ENCODE measurements at places on chromosomes 12 and 14.

GRCh38 chr12:43861015-43861839, 25.3 kb downstream of the TMEM117 start:
- no peak for DNase-seq

DNA sequence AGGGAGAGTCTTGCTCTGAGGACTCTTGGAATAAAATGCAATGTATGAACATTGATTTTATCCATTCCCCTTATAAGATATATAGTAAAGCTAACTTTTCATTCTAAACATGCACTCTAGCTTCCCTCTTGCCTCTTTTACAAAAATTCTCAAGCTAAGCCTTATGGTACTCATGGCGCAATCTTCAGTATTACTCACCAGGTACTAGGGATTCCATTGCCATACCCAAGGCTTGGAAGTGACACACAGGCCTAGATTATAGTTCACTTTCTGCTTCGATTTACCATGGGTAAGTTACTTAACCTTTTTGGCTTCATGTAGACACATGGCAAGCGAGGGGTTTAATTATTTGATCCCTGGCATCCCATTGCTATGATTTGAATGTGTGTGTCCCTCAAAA, 331.5 kb downstream of the LRIG3 start:
- no peak for DNase-seq

- DNase-seq, result no peak
These were observed 46.5 kb upstream of the SAV1 start for GRCh38 chr14:50714450-50715073.

DNA sequence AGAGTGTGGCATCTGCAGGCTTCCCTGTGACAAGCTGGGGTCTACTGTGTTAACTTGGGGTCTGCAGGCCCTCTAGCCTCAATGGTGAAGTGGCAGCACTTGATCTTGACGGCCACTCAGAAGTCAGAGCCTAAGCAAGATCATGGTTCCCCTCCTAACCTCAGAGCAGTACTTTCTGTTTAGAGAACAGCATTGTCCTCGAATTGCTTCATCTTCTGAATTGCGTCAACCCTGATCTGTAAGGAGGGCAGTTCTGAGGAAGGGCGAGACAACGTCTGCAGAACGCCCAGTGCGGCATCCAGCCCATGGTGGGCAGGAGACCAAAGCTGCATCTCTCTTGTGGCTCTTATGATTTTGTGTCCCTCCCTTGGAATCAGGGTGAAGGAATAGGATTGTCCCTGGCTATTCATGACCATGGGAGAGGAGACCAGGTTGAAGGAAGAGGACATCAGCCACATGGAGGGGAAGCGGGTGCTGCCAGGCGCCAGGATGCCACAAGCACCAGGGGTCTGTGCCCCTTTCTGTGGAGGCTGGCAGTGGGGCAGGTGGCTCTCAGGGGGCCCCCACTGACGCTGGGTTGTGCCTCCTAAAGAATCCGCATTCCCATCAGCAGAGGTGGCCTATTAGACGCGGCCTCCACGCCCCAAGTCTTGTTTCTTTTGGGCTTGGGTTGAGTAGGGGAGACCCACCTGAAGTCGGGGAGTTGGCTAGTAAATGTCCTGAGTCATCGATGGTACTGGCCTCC, 2.2 kb downstream of the SERPINA9 start:
- peak; percentile 69 for DNase-seq

- DNase-seq, result peak; percentile 11
These were observed 44.0 kb downstream of the ARMH4 start for GRCh38 chr14:58107947-58108552.

GRCh38 chr14:49617852-49618519, 2.4 kb downstream of the RPL36AL start:
- no peak for DNase-seq

- no peak for DNase-seq
These were observed 23.3 kb downstream of the MDM2 start for GRCh38 chr12:68831272-68831671.

- DNase-seq, result peak; percentile 3
These were observed 31.7 kb downstream of the ANO4 start for GRCh38 chr12:100826323-100826722.

GRCh38 chr14:102523200-102523568, 13.6 kb upstream of the ANKRD9 start:
- no peak for DNase-seq

GRCh38 chr12:53670308-53670707, 5.6 kb downstream of the ATP5MC2 start:
- DNase-seq, result no peak

GRCh38 chr14:26935733-26936132, 337.9 kb upstream of the NOVA1 start:
- DNase-seq, result no peak

DNA sequence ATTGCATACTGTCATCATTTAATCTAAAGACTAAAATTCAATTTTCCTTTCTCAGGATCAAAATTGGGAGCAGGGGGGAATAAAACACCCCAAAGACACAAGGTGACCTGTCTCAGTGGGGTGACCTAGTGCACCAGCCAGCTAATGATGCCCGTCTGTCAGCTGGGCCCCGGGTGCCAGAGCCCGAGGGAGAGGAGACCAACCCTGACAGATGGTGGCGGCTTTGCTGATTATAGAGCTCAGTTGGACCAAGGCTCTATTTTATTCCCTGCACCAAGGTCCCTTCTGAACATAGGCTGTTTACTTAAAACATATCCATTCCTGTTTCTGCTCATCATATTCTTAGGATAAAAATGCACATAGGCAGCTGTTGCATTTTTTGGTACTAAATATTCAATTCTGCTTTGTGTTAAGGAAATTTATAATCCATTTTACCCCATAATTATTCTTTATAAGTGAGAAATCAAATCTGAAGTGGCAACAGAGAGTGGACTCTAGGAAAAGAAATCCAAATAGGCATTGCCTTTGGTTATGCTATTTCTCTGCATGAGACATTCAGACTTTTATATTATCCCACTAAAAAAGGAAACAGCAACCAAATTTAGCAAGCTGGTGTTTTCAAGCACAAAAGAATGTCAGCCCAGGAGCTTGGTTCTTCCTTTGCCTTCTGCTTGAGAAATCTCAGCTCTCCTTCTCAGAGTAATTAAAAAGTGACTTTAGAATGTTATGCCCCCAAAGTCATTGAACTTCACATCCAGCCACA, 96.8 kb upstream of the IFNG-AS1 start:
- no peak for DNase-seq

DNA sequence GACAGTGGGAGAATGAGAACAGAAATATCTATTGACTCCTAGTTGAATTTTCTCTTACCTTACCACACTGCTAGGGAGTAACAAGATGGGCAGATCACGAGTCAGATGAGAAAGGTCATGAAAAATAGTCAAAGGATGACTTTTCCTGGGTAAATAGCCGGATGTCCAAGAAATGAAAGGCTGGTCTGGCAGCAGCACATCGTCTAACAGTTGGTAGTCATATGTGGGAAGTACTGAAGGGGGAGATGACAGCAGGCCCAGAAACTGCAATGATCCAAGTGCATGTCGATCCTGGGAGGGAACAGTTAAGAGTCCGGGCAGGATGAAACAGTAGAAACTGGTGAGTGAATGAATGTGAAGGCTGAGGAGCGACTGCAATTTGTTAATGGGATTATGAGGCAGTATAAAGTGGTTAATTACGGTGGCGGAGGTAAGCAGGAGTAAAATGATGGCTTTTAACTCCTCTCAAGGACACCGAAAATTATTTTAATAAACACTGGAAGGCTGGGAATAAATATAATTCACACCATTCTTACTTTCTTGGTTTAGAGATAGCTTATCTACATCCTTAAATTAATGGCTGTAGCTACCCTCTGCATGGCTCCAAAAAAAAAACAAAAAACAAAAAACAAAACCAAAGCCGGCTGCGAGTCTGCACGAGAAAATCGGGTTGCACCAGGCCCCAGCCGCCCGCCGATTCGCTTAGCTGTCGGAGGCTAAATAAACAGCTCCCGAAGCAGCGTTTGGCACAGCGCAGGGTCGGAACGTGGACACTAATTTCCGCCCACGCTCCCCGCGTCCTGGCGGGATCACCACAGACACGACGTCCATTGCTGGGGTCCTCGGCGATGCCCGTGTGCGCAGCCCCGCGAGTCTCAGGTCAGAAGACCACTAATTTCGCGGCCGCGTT, 1.0 kb upstream of the ERC1 start:
- peak; percentile 50 for DNase-seq

- peak; percentile 43 for DNase-seq
These were observed 49.6 kb upstream of the RASSF3 start for GRCh38 chr12:64560396-64561301.

DNA sequence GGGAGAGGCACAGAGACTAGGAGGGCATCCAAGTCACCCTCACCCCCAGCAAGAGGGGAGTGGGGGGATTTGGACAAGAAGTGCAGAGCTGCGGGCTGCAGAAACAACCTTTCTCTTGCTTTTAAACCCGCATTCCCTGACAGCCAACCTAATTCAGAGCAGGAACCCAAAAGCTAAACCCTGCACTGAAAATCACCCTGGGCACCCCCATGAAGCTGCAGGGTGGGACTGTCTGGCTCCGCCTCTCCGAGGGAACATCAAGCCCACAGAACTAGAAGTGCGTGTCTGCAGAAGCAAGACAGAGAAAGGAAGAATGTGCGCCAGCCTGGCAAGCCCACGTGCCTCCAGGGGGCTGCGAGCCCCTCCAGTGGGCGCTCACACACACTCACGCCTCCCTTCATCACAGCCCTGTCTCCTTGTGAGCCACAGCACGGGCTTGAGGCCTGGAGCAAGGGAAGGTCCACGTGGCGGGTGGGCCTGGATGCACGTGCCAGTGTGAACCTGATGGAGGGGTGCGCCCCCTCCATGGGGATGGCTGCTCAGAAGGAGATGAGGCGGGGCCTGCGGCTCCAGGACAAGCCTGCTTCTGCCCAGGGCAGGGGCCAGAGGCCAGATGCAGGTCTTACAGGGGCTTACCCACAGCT, 27.8 kb upstream of the PNMA1 start:
- peak; percentile 49 for DNase-seq

GRCh38 chr12:44618946-44619345, 257.2 kb downstream of the NELL2 start:
- no peak for DNase-seq

GRCh38 chr12:93667672-93668071, 9.5 kb upstream of the CRADD start:
- no peak for DNase-seq

DNA sequence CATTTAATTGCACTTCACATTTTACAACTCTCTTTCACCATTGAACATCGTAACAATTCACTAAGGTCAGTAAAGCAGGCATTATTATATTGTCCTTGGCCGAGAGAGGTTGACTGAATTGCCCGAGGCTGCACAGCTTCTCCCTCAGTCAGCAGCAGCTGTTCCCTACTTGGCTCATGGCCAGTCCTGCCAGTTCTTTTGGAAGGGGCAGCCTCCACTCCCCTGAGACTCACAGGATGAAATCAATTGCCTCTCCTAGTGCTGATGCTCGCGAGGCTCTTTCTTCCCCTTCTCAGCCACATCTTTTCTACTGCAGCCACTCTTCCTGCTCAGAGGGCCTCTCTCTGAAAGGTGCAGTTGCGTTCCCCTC, 79.9 kb upstream of the KCNA1 start:
- no peak for DNase-seq

GRCh38 chr14:66105815-66106214, 380.4 kb upstream of the CCDC196 start:
- no peak for DNase-seq

DNA sequence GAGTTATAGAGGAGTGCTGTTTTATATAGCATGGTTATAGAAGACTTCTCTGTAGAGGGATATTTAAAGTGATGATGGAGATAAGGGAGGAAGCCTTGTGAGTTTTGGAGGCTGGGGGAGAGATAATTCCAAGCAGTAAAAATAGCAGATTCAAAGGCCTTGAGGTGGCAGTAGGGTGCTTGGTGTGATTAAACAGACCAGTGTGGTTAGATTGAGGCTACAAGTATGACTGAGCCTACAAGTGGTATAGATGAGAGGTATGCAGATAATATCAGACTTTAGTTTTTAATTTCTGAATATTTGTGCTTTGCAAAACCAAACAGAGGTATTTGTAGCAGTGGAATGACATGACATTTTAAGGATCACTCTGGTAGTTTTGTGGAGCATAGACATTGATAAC, 20.3 kb downstream of the FANCM start:
- DNase-seq, result no peak

- no peak for DNase-seq
These were observed 190.7 kb upstream of the BMP4 start for GRCh38 chr14:54147282-54147681.

DNA sequence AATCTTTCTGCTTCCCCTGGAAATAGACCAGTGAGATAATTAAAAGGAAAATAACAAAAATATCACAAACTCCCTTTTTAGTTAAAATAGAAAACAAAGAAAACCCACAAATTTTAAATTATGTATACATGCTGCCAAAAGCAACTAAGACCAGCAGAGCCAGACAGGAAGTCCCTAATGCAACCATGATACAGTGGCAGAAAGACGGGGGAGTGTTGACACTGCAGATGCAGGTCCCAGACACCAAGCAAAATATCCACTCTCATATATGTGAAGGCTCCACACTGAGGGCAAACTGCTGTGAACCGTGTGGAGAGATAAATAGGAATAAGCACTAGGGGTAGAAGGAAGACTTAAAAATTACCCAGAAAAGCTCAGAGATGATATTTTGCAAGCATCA, 401.0 kb downstream of the BTG1 start:
- DNase-seq, result no peak

- DNase-seq, result no peak
These were observed 4.1 kb downstream of the CKB start for GRCh38 chr14:103518422-103519042.

- no peak for DNase-seq
These were observed 345.6 kb downstream of the ADAMTS20 start for GRCh38 chr12:43206396-43206795.

DNA sequence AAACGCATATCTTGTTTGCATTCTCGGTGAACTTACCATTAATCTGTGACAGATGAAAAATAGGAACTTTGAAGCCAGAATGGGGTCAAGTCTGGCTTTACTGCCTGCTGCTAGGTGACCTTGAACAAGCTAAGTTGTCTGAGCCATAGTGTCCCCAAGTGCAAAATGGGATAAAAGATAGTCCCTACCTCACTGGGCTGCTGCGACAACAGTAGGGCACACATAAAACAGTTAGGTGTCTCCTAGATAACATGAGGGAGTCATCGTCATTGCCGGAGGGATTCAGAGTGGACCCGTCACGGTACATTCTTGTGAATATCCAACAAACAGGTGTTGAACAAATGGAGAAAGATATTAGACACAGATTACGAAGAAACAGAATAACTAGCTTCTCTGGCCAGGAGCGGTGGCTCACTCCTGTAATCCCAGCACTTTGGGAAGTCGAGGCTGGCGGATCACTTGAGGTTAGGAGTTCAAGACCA, 71.2 kb downstream of the NINJ2 start:
- DNase-seq, result no peak

- DNase-seq, result no peak
These were observed 22.8 kb upstream of the ANO2 start for GRCh38 chr12:5967645-5968415.

- DNase-seq, result no peak
These were observed 27.3 kb downstream of the CCDC88C start for GRCh38 chr14:91390165-91390778.

All from HL-60 (cell line).